ENCODE measurements at places on chromosomes 3 and 15. TPM values are rescaled to one million over a fixed set of nuclear protein-coding genes. Genes with fewer than 3 reads are reported as not detected.
A peak's percentile ranks its signal among the peaks of the same experiment; 100 is the strongest.

DNA sequence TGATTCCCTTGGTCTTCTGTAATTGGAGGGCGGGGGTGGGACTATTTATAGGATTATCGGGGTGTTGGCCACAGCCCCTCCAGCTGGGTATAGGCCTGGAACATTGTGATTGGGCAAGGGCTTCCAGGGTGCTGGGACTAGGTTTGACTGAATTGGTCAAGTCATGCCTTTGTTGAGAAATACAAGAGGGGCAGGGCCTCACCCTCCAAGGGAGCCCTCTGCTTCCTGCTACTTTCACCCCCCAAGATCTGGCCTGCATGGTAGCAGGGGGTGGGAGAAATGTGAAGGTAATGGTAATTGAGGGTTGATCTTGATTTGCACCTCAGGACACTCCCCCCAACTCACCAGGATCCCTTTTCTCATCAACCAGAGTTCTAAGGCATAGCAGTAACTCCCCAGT, 25.2 kb downstream of the TRIM71 start:
- no peak for DNase-seq

DNA sequence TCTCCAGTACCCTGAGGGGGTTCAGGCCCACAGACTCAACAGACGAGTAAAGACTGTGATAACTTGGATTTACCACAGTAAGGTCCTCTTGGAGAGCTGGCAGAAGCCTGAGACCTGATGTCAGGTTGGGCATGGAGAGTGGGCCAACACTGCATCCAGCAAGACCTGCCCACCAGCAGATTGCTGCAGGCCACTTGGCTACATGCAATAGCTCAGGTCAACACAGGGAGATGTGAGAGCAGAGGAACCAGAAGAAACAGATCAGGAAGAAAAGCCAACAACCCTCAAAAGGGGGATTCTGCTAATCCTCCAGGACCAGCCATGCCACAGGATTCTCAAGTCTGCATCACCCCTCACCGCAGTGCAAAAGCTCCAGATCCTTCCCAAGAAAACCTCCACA, 1.7 kb upstream of the IP6K1 start:
- no peak for DNase-seq

- no peak for DNase-seq
Observed at GRCh38 chr3:46939578-46940445, 36.7 kb downstream of the CCDC12 start.

- no peak for DNase-seq
Observed at GRCh38 chr3:15513116-15513515, 8.4 kb downstream of the COLQ start.

DNA sequence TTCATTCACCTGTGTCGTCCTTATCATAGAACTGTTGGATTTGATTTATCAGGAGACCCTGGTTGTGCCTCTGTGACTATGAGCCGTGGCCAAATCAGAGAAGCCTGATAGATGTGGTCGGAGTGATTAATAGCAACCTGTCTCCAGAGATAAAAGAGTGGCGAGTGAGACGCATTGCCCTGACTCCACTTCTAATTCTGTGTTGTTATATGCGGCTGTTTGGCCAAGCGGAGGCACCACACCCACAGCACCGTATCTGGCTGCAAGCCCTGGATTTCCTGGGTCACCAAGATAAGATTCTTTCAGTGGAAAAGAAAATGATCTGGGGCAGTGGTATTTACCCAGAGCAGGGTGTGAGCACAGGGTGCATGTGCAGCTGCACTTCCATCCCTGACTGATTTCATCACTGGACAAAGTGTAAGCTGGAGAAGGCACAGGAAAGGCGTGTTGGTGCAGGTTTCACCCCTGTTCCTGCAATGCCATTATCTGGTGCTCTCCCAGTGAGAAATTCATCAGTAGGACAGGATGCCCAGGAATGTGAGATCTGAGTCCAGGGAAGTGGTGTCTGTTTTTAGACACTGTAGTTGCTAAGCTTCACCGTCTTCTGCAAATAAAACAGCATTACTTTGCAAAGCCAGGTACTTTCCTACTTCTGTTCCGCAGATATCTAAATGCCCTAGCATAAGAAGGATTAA, 84.6 kb downstream of the CD47 start:
- no peak for DNase-seq

DNA sequence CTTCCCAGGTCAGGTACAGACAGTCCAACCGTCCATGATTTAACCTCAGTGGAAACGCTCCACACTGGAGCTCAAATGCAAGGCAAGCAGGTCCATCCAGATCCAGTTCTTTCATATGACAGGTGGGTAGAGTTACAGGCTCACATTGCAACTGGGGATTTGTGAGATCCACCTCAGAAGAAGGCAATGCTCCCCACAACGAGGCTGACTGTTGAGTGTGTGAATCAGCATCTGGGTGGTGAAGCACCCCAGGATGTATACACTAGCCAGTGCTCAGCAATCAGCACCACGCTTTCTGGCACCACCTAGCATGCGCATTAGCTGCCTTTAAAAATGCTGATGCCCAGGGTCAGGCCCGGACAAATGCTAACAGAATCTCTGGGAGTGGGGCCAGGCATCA, 343.5 kb upstream of the ICE2 start:
- no peak for DNase-seq

GRCh38 chr15:63605816-63606215, 8.6 kb downstream of the FBXL22 start:
- no peak for DNase-seq

DNA sequence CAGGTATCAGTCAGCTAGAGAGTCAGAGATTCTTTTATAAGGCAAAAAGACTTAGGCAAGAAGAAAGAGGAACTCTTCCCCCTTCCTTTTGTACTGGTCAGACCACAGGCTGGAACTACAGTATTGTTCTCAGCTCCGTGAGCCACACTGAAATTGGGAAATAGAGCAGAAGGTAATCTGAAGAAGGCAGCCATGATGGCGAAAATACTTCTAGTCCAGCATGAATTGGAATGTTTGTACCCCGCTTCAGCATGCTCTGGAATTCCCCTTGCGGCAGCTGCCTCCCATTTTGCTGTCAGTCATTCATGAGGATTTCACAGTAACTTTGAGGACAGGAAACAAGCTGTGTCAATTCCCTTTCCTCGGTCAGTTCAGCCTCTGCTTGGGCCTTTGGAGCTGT, 96.2 kb downstream of the CORO2B start:
- DNase-seq, result peak; percentile 17

GRCh38 chr3:134009345-134010000, 20.3 kb downstream of the SLCO2A1 start:
- peak; percentile 14 for DNase-seq

DNA sequence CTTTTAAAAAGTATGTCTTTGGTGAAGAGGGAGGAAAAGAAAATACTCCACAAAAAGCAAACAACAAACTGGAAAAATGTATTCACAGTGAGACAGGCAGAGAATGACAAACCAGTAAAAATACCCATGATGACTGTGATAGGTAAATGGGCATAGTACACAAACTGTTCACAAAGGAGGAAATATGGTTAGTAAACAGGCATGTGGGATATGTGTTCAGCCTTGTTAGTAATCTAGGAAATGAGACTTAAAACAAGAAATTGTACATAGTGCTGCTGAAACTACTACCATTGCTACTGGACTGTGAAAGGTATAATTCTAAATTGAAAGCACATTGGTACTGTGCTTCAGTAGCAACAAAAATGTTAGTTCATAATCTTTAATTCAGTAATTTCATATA, 50.1 kb downstream of the UBE2E2 start:
- DNase-seq, result no peak

DNA sequence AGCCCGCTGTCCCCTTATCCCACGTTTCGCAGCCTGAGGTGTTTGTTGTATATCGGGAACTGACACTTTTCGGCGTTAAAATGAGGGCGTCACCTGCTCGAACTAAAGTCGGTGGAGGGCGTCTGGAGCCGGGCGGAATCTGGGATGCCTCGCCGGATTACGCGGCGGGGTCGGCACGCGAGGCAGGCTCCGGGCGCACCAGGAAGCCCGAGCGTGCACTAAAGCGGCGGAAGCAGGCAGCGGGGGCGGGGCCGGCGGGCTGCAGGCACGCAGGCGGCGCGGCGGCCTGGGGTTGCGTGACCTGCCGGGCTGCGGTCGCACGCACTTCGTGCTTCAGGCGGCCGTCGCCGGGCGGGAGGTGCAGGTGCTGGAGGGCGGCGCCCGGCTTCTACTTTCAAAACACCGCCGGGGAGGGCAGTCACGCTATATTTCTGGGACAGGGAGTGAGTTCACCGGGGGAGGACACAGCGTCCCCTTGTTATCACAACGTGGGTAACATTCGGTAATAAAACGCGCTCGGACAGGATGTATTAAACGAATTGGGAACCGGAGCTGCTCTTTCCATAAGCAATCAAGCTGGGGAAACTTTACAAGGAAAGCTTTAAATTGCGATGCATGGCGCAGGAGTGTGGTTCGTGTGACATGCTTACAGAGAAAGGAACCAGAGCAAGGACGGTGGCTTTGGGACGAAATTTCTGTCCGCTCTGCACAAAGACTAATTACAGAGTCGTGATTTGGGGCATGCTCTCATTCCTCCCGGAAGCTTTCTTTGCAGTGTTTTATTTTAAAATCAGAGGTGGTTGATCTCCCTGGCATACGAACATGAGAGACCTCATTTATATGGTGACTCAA, 9.1 kb upstream of the LEKR1 start:
- peak; percentile 85 for DNase-seq

GRCh38 chr3:112763258-112763657, 83.4 kb downstream of the CD200R1L start:
- no peak for DNase-seq

Gene ABHD17C
- 174 TPM for polyA plus RNA-seq

Gene ZNF770
- polyA plus RNA-seq, result 10.7 TPM

Gene TMEM266
- not detected for polyA plus RNA-seq

Gene PYGO1
- 0.85 TPM for polyA plus RNA-seq
